Activated CD8-positive, alpha-beta memory T cell treated with anti-CD3 and anti-CD28 coated beads, Interleukin-2, amount 10 ng/mL, durations not matched to agents 7 days and 5 days (primary cell): ENCODE measurements at places on chromosomes 12 and 14. TPM values are rescaled to one million over a fixed set of nuclear protein-coding genes. Genes with fewer than 3 reads are reported as not detected.
A peak's percentile ranks its signal among the peaks of the same experiment; 100 is the strongest.

DNA sequence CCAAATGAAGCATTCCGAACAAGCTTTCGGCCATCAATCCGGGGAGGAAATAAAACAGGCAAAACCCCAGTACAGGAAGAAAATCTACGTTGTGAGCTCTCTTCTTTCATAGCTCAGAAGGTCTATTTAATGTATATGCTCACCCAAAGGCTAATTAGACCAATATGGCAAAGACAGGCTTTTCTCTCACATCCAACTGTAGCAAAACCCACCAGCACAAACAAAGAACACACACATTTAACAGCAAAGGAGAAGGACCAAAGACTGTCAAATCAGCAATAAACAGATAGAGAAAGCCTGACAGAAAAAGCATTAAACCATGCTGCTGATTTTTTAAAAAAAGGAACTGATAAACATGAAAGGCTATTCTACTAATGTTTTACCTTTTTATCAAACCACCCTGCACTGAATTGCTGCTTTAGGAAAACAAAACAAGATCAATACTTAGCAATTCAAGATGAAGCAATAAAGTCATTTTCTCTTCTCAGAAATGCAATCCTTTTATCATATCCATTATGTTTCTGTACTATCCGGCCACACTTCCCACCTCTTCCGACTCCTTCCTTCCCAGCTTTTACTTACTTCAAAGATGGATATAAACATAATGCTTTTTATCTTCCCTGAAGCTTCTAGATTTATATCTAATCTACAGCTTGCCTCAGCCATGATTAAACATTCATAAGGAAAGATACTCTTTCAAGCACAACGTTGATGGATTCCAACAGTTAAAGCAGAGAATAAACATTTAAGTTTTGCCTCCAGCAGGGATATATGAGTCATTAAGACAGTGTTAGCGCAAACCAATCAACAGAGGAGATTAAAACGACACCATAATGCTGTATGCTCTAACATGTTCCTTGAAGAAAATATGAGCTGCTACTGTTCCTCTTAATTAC lies 74.6 kb upstream of the BBS10 start:
- no peak for DNase-seq

- no peak for DNase-seq
Measured at GRCh38 chr14:52786887-52787286, 4.5 kb downstream of the GNPNAT1 start.

GRCh38 chr12:108629151-108629550 lies 4.5 kb downstream of the SELPLG start:
- peak; percentile 58 for DNase-seq

GRCh38 chr12:105485321-105485910 lies 154.9 kb downstream of the C12orf75 start:
- DNase-seq: no peak

DNA sequence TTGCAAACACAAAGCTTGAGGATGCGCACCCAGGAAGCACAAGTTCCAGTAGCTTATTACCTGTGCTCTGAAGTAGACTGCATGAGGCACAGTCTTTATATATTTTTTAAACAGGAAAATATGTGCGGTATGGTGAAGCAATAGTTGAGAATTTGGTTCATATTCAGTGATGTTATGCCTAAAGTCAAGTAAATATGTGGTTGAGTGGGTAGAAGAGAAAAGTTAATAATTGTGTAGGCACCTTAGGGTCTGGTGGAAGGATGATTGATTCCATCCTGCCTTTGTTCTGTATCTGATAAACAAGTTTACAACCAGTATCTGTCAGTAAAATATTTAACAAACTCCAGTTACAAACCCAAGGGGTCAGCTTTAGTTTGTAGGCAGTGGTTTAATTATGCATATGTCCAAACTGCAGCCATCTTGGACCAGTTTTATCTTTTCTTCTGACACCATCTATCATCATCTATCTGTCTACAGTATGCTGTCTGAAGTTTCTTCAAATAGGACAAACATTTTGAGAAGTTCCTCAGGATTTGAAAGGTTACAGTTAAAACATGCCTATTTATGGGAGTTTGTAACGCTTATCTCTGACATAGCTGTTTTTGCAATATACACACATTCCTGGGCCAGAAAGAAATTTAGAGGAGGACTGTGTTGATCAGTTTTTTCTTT lies 10.8 kb downstream of the SINHCAF start:
- no peak for DNase-seq

The AREL1 gene
- 44.2 TPM for total RNA-seq

The BEGAIN gene
- total RNA-seq: 1.8 TPM

The VRTN gene
- total RNA-seq: not detected

The WDHD1 gene
- total RNA-seq: 57.7 TPM

The FAM186B gene
- not detected for total RNA-seq

The RHEBL1 gene
- 15.1 TPM for total RNA-seq

The GALNT16 gene
- total RNA-seq: 0.16 TPM

The SIX1 gene
- 0.89 TPM for total RNA-seq
